ENCODE measurements at places on chromosomes 1 and 21.
A peak's percentile ranks its signal among the peaks of the same experiment; 100 is the strongest.

- DNase-seq, result no peak
Measured at GRCh38 chr21:25813917-25814316, 79.1 kb downstream of the GABPA start.

DNA sequence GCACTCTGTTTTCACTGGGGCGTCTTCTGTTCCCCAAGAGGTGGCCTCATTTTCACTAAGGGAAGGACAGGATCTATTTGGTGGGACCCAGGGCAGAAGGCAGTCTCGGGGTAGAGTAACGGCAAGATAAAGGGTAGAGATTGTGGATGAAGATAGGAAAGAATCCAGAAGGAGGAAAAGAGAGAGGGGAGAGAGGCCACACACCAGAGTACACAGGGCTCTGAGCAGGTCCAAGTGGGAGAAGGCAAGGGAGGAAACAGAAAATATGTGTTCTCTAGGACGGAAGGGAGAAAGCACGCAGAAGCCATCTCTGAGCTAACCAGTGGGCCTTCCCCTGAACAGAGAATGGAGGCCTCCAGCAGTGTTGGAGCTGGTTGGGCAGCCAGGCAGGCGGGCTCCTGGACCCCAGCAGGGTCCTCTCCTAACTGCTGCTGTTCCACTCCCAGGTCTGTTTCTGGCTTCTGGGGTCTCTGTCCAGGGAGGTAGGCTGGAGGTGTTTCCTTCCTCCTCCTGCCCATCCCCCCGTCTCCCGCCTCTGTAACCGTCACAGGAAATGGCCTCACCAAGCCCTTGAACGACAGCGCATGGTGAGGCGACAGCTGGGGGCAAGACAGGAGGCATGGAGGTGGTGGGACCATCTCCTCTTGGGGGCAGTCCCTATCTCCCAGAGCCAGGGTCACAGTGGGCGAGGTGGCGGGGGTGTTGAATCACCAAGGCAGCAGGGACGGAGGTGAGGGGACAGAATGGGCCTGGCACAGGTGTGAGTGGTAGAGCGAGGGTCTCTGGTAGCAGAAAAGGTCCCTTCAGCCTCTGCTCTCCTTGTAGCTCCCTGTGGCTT, 649 bp downstream of the PTPN7 start:
- DNase-seq, result no peak

DNA sequence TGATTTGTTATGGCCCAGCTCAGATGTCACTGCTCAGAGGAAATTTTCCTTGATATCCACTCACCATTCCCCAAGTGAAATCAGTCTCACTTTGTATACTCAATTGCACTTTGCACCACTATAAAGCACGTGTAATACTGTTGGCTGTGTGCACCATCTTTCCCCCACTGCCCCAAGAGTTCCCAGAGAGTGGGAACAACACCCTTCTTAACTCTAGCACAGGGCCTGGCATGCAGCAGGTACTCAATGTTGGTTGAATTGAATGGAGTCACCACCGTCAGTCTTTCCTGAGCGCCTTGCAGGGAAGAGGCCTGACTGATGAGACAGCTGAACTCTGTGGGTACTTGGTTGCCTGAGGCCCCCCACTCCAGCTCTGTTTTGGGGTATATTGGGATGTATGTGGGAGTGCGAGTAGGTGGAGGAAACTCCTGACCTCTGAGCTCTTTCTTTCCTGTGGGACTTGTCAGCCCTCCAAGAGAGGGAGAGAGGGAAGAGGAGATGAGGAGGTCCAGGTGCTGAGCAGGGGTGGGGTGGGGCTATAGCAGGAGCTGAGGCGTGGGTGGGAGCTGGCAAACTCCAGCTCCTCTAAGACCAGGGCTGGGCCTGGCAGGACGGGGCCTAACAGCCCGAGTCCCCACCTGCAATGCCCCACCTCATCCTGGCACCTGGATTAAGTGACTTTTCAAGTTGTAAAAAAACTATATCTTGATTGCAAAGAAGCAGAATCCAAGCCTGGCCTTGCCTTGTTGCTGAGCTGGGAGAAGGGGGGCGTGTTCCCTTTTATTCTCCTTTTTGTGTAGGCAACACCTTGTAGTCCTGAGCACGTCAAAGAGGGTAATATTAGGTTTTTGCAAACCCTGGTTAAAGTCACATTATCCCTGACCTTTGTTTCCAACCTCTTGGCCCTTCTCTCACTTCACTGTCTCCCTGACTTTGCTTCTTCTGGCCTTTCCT, 19.4 kb upstream of the WASF2 start:
- no peak for DNase-seq

- no peak for DNase-seq
Measured at GRCh38 chr1:86616871-86617270, 70.0 kb downstream of the CLCA4 start.

GRCh38 chr1:244063498-244063897, 12.4 kb downstream of the ZBTB18 start:
- no peak for DNase-seq

DNA sequence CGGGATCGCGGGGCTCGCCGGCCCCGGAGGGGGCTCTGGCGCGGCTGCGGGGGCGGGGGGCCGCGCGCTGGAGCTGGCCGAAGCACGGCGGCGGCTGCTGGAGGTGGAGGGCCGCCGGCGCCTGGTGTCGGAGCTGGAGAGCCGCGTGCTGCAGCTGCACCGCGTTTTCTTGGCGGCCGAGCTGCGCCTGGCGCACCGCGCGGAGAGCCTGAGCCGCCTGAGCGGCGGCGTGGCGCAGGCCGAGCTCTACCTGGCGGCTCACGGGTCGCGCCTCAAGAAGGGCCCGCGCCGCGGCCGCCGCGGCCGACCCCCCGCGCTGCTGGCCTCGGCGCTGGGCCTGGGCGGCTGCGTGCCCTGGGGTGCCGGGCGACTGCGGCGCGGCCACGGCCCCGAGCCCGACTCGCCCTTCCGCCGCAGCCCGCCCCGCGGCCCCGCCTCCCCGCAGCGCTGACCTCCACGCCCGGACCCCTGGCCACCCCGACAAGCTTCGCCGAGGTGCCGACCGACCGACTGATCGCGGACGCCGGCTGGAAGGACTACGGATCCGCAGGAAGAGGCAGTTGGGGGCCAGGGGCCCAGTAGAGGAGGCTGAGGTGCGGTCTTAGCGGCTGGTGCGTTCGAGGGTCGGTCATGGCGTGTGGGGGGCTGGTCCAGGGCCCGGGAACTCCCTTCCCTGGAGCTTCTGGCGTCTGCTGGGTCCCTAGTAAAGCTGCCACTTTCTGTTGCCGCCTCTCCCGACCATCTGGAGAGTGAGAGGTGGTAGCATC, 711 bp downstream of the TRNP1 start:
- peak; percentile 7 for DNase-seq

DNA sequence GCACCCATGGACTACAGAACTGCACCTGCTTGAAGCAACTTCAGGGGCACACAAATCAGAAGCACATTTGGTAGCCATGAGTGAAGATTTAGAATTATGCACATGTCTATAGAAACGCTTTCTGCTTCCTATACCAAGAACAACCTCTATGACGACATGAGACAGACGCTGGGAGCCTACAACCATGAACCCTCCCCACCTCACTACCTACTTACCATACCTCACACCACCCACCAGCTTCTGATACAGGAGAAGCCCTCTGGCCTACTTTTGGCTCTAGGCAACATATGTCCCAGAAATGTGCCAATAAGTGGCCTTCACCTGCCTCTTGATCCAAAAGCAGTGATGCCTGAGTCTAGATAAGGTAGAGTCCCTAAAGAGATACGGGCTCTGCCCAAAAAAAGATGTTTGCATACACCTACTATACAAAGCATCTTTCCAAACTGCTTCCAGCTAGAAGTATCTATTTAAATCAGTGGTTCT, 58.5 kb downstream of the SLC45A1 start:
- no peak for DNase-seq

DNA sequence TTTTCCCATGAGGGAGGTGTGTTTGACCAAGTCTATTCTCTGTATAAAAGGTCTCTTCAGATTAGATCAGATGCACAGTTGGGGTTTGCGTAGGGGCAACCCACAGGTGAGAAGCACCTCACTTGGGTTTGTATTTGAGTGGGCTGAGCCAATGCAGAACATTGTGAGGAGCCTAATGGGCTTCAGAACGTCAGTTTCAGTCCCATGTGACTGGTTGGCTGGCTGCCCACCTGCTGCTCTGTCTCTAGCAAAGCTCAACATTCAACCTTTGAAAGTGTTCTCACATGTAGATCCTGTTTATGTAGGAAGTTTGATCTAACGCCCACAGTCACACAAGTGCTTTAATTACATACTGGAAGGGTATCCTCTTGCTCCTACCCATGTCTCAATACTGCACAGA, 105.5 kb downstream of the FASLG start:
- DNase-seq, result no peak

- no peak for DNase-seq
Measured at GRCh38 chr1:160078512-160079195, 2.7 kb upstream of the KCNJ9 start.

GRCh38 chr1:185010361-185010760, 35.0 kb upstream of the RNF2 start:
- no peak for DNase-seq

- DNase-seq, result no peak
Measured at GRCh38 chr1:198937231-198938031, 298.6 kb downstream of the PTPRC start.

DNA sequence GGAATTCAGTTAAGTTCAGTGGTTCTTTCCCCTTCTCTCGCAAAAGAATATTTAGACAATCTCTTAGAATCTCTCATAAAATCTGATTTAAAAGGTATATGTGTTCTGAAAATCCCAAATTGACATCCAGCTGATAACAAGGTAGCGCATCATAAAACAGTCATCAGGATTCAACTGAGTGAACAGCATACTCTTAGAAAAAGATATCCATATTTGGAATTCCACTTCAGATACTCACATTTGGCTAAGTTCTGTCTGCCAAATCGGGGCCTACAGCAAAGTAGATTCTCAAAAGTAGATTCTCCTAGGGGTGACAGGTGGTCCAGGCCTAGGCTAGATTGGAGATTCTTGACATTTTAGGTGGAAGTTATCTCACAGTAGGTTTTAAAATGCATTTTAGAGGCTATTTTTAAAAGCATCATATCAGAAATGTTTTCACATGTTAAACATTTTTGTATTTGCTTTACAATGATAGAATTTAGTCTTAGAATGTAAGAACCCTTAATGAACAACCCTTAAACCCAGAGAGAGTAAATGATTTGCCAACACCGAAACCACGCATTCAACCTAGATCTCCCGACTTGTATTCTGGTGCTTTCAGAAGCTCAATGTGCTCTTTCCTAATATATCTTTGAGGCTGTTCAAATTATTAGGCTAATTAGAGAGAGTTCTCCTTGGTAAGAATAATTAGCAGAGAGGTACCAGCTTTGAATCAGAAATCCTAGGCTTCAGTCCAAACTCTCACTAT, 318.9 kb downstream of the LMO4 start:
- no peak for DNase-seq

DNA sequence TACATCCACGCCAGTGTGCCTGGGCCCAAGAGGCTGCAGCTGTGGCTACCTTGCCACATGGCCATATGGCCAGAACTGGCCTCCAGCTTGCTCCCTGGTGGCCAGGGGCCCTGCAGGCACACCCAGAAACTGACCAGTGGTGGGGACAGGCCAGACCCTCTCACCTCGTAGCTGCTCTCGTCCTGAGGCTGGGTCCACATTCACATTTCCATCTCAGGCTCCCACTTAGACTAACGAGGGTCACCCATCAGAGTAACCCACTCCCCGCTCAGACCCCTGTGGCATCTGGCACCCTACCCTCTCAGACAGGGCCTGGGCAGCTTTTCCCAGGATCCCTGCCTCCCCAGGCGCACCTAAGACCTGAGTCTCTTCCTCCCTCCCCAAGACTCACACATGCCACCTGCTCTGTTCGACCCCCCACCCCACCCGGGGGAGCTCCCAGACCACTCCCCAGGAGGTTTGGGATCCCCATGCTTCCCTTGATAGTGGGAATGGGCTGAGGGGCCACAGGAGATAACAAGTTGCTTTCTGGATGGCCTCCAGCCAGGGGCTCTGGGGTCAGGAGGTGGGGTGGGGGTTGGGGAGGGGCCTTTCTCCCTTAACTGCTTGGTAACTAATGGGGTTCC, 21.3 kb upstream of the RNU1-4 start:
- DNase-seq, result no peak

DNA sequence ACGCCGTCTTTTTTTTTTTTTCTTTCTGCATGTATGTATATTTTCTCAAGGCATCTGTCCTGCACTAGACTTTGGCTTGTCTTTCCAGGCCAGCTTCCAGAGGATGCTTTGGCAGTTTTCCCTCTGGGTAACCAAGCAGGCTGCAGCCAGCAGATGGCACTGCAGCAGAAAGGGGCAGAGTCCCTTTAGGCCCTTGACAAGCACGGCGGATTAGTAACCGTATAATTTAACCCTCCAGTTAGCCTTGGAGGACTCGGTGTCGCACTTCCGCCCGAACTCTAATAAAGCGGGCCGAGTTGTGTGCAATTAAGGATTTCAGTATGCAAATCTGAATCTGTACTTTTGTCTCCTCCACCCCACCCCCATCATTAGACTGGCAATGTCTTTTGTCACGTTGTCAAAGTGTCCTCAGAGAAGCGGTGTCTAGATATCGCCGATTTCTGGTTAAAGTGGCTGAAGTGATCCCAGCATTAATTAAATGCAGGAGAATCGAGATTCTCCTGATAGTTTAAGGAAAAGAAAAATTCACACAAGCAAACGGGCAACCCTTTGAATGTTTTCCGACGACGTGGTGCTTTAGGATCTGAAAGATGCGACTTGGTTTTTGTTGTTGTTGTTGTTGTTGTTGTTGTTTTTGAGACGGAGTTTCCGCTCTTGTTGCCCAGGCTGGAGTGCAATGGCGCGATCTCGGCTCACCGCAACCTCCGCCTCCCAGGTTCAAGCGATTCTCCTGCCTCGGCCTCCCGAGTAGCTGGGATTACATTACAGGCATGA, 1.1 kb upstream of the TMEM167B start:
- peak; percentile 79 for DNase-seq

DNA sequence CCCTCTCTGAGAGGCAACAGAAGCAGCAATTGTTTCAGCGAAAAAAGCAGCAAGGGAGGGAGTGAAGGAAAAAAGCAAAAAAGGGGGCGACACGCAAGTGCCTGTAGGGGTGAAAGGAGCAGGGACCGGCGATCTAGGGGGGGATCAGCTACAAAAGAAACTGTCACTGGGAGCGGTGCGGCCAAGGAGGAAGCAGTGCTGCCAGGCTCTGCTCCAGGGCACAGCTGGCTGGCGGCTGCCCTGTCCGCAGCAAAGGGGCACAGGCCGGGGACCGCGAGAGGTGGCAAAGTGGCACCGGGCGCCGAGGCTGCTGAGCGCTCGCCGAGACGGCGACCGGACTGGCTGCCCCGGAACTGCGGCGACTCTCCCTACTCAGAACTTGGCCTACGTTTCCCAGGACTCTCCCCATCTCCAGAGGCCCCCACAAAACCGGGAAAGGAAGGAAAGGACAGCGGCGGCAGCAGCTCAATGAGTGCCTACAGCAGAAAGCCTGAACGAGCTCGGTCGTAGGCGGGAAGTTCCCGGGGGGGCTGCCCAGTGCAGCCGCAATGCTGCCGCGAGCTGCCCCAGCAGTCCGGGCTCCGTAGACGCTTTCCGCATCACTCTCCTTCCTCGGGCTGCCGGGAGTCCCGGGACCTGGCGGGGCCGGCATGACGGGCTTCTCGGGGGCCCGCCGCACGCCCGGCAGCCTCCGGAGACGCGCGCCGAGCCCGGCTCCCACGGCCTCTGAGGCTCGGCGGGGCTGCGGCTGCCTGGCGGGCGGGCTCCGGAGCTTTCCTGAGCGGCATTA, 1.0 kb upstream of the CDKN2C start:
- no peak for DNase-seq

GRCh38 chr1:236534151-236534651, 10.4 kb downstream of the LGALS8 start:
- DNase-seq, result no peak

Data from DMS79 (cell line).